ENCODE measurements at places on chromosomes 6 and 20.
A peak's percentile ranks its signal among the peaks of the same experiment; 100 is the strongest.

DNA sequence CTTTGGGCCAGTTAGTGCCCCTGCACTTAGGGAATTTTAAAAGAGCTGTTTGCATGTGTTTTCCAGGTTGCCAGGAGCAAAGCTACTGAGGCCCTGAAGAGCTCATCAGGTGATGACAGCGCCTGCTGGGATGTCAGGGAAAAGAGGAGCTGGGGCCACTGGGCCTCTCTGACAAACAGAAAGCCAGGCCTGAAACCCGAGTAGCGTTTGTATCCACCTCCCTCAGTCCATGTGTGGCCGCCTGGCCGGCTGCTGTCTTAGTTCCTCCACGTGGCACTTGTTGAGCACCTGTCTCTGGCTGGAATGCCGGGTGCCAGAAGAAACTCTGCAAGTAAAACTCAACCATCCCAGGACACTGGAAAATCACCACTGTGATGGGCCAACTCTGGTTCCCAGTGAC lies 601.2 kb downstream of the CDH26 start:
- DNase-seq = no peak

GRCh38 chr6:132161283-132161682 lies 210.1 kb upstream of the CCN2 start:
- no peak for DNase-seq

DNA sequence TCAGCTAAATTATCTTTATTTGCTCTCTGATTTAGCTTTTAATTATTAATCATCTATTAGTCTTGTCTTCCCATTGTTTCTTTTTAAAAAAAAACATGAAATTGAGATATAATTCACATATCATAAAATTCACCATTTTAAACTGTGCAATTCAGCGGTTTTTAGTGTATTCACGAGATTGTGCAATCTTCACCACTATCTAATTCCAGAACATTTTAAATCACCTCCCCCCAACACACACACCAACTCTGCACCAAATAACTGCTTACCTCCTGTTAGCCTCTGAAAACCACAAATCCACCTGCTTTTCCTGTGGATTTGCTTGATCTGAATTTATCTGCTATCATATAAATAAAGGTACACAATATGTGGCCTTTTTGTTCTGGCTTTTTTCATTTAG lies 8.8 kb upstream of the ABRACL start:
- no peak for DNase-seq

- no peak for DNase-seq
These were observed 216.2 kb downstream of the TRDN start for GRCh38 chr6:123420512-123420911.

DNA sequence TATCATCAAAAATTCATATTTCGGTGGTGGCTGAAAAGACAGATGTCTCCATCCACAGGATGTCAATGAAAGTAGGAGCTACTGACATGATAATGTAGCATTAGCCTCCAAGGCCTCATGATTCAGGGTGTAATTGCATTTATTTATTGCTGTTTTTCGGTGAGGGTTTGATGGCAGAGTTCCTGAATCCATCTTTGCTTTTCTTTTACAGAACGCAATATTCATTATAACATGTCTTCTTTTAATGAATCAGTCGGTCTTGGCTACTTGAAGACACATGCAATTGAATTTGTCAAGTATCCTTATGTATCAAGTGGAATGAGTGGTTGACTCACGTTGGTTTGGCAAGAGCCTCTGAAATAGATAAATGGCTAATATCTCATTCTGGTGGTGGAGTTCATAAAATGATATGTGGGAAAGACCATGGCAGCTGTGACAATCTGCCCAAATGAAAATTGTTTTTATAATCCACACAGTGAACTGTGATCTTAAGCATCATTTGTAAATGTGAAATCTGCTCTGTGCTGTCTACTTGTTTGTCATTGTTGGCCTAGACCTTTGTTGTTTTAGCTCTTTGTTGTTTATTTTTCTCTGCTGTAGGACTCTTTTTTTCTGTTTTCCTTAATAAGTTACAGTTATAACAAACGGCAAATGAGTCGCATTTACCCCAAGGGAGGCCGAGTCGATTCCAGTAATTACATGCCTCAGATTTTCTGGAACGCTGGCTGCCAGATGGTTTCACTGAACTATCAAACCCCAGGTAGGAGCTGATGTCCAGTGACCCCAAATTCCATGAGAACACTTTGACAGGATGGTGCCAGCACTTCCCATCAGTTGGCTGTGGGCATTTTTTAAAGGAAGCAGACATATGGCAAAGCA lies 105.7 kb upstream of the LAMP5 start:
- DNase-seq = no peak

GRCh38 chr20:44518248-44518647 lies 3.6 kb downstream of the SERINC3 start:
- no peak for DNase-seq

DNA sequence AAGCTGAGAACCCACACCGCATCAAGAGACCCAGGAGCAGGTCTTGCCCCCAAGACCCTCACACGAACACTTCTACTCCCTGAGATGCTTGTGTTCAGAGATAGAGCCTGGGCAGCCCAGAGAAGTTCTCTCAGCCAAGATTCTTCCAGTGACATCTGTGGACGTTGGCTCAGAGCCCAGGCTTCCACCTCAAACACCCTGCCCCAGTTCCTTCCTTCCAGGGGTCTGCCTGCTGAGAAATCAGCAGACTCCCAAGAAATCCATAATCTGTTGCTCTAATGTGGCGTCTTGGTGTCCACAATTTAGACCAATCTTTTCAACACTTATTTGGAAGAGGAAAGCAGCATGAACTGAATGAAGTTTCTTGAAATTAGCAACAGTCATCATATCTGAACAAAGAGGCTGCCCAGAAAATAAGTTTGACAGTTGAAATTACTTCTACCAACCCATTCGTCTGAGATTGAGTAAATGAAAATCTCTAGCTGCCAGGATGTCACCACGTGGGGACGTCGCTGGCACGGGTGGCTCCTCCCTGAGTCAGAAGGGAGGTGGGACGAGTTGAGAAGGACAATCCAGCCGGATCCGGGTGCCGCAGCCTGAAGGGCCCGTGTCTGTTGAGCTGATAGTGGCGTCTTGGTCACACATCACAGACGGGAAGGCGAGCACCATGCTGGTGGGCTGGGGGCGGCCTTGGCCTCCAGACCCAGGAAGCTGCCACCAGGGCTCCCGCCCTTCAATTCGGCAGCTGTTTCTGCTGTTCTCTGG lies 400.9 kb downstream of the TAF4 start:
- DNase-seq = no peak

DNA sequence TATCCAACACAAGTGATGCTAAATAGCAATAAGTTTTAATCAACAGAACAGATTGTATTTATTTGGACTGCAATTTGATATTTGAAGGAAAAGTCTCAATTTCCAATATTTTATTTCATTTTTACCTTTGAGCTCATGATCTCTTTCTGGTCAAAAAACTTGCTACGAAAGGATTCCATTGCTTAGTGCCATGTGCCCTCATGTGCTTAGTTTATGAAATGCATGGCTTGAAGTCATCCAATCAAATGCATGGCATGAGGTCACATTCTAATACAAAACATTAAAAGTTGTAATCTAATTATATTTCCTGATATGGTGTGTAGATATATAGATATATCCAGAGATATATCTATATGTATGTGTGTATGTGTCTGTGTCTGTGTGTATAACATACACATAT lies 321.2 kb upstream of the ADGRB3 start:
- DNase-seq = no peak

DNA sequence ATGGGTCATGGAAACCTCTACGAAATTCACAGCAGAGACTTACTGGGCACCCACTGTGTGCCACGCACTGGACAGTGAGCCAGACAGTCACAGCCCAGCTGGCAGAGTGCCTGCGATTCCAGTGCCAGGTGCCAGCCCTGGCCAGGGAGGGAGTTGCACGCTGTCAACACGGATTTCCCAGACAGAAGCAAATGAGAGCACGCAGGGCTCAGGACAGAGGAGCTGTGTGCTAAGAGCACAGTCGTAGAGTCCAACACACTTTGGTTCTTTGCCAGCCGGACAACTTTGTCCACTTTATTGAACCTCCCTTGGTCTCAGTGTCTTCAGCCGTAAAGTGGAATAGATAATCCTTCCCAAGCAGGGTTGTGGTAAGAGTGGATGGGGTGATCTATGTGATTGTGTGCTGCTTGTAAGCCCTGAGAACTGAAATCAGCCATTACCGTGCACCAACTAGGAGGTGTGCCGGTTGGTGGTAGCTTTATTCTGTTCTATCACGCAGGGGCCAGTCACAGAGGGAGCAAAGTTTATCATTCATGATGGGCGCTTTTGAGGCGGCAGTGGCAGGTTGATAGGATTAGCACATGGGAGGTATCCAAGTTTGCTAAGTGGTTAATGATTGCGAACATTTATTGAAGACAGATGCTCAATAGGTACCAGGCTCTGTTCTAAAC lies 40.6 kb downstream of the SIRPA start:
- DNase-seq = no peak

GRCh38 chr6:154127657-154128056 lies 88.6 kb downstream of the OPRM1 start:
- DNase-seq = no peak

DNA sequence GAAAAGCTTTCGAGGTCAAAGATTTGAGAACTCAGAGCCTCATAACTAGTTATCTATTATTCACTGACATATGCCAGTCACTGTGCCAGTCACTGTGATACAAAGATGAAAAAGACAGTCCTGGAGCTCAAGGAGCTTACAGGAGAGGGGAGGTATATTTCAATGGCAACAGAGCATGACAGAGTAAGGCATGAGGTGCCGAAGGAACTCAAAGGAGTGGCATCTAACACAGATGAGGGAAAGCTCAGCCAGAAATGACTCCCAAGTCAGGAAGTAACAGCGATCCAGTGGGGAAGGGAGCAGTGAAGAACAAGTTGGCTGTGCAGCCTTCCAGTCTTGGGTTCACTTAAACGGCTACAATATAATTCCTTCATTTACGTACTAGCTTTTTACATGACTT lies 46.6 kb downstream of the DTNBP1 start:
- no peak for DNase-seq

- DNase-seq = no peak
These were observed 119.4 kb downstream of the CEBPB start for GRCh38 chr20:50309764-50310672.

GRCh38 chr6:47323321-47323720 lies 13.6 kb upstream of the TNFRSF21 start:
- no peak for DNase-seq

GRCh38 chr6:143426026-143426425 lies 24.5 kb downstream of the ADAT2 start:
- DNase-seq = no peak

- no peak for DNase-seq
These were observed 59.6 kb upstream of the HFE start for GRCh38 chr6:26027491-26028211.

DNA sequence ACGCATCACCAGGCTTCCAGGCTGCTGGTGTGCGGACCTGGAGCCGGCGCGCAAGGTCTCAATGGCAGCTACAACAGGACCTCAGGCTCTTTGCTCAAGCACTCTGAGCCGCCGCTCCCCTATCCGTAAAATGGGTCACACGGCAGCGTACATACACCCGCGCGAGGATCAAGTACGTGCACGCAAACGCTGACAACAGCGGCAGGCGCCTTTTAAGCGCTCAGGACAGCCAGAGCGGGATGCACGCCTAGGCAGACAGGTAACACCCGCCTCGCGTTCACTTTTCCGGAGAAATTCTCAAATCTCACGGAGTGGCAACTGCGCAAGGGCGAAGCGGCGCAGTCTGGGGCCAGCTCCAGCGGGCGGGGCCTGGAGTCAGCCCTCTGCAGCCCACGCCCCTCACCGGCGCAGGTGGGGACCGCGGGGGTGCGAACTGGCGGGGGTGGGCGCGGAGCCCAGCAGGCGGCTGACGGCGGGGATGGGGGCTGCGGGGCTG lies 535 bp downstream of the EXOC2 start:
- DNase-seq = peak; percentile 66

DNA sequence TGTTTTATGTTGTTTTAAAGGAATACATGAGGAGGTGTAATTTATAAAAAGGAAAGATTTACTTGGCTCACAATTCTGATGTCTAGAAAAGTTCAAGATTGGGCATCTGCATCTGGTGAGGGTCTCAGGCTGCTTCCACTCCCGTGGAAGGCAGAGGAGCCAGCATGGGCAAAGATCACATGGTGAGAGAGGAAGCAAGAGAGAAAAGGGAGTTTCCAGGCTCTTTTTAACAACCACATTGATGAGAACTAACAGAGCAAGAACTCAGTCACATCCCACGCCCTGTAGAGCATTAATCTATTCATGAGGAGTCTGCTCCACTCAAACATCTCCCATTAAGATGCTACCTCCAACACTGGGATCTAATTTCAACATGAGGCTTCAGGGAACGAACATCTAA lies 1666.3 kb downstream of the HACE1 start:
- DNase-seq = no peak

DNA sequence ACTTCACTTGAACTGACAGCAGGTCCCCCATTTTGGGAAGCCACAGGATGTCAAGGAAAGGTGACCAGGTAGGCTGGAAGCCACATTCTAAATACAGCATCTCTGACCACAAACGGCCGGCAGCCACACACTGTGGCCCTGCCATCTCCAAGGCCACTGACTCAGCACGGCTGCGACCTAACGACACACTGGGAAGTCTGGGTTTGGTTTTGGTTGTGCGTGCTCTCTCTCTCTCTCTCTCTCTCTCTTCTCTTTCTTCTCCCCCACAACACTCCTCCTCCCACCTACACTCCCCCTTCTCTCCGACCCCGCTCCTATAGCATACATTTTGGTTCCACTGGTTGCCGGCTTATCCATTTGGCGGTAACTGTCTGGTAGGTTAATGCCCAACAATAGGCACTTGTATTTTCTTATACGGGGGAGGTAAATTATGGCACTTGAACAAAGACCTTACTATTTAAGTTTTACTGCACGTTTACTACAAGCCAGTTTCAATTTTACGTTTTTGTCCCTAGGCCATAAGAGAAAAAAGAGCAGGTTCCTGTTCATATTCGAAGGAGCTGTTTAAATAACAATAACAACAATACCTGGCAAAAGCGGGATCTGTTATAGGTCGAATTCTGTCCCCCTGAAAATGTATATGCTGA lies 103.6 kb downstream of the GMDS start:
- no peak for DNase-seq

GRCh38 chr20:1370548-1371110 lies 22.2 kb downstream of the FKBP1A start:
- no peak for DNase-seq

GRCh38 chr6:130381459-130382380 lies 15.9 kb downstream of the TMEM200A start:
- DNase-seq = no peak

- DNase-seq = no peak
These were observed 92.1 kb downstream of the CRYBG1 start for GRCh38 chr6:106452628-106453027.

All from stimulated activated CD4-positive, alpha-beta T cell treated with anti-CD3 and anti-CD28 coated beads, Interleukin-15, amount 100 ng/mL, for 48 hours (primary cell).